ENCODE measurements at places on chromosomes 4 and X.

GRCh38 chrX:3563451-3563850 is 150.0 kb downstream of the PRKX start:
- DNase-seq: no peak

- no peak for DNase-seq
These were observed 184.5 kb downstream of the SPRY1 start for GRCh38 chr4:123580981-123581664.

- no peak for DNase-seq
These were observed 119.7 kb downstream of the CHRNA9 start for GRCh38 chr4:40454816-40455215.

GRCh38 chr4:152408514-152409327 is 127.2 kb downstream of the FBXW7 start:
- peak; percentile 64 for DNase-seq

DNA sequence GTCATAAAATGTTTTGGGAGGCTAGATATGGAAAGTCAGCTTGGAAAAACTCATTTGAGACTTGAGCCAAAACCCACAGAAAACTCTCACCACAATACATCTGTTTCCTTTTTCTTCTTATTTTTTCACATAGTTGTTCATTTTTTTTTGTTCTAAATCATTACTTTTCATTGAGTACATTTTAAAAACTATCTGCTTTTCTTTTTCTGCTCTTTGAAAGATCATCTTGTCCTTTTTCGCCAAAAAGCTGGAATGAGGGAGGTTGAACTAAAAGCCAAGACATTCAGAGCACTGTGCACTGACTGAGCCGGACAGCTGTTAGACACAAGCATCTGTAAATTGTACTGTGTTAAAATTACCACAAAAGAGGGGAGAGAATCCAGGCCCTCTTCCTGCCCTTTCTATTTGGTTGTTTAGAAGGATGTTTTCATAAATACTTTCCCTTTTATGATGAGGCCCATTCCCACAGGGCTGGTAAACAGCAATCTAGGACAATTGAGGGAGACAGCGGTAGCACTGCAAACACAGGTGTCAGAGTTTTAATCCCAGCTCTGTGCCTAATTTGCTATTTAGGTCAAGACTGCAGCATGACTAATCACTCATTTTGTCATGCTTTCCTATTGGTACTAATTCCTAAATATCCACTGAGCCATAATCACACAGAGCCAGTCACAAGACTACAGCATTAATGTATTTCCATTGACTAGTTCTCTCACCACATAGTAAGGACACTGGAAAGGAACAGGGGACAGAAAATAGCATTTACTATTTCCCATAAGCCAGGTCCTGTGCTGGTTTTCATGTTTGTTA is 7.3 kb upstream of the RNF150 start:
- DNase-seq: no peak

DNA sequence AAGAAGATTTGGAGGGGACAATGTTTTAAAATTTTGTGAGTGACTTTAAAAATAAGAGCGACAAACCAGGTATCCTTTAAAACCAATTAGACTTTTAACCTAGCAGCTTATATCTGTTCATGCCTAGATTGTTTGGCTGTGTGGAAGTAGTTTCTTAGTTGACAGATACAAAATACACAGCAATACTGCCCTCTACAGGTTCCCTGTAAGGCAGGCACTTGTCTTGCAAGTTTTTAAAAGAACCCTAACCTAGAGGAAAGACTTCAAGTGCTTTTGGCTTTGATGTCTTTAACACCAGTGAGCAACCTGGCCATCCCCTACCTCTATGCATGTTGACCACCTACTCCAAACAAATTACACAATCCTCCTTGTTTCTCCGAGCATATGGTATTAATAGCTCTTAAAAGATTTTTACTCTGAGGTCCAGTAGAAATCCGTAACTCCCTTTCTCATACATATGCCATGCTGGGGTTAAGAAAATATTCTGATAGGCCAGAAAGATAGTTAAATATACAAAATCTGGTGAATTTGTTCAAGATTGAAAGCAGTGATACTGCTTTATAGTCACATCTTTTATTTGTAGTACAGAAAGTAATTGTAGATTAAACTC is 273.0 kb downstream of the ARHGAP24 start:
- DNase-seq: peak; percentile 82

- no peak for DNase-seq
These were observed 64.0 kb downstream of the ADRA2C start for GRCh38 chr4:3829956-3830773.

- DNase-seq: no peak
These were observed 1074.1 kb upstream of the SLIT2 start for GRCh38 chr4:19177616-19178015.

GRCh38 chr4:87622303-87622702 is 14.0 kb downstream of the DSPP start:
- no peak for DNase-seq

GRCh38 chrX:111830571-111830970 is 45.4 kb upstream of the TRPC5OS start:
- DNase-seq: no peak

- DNase-seq: peak; percentile 2
These were observed 359.5 kb upstream of the FGF16 start for GRCh38 chrX:77087529-77088169.

GRCh38 chr4:38082021-38082420 is 121.8 kb downstream of the PTTG2 start:
- no peak for DNase-seq

GRCh38 chr4:78618436-78618835 is 66.9 kb downstream of the ANXA3 start:
- no peak for DNase-seq

GRCh38 chr4:114698231-114698630 is 99.6 kb downstream of the UGT8 start:
- DNase-seq: no peak

DNA sequence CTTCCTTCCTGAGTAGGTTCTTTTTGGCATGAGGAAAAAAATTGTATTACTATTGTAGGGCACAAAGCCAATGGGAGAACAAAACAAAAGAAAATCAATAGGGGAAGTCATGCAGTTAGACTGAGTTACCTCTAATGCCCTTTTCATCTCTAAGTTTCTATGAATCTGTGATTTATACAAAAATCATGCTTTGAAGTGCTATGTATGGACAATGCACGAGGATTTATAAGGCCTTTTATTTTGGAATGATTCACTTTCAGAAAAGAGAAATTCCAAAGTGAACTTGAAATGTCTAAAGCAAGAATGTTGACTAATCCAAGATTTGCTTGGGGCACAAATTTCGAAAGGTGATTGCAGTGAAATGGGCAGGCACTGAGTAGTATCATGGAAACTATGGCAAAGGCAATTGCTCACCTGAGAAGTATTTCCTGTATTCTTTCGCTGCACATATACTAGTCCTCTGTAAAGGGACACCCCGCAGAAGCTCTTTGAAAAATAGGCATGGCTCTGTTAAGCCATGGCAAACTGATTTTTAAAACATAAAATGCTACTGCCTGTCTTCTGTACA is 52.8 kb downstream of the ADGRG4 start:
- no peak for DNase-seq

- no peak for DNase-seq
These were observed 831.3 kb downstream of the NLGN4X start for GRCh38 chrX:5397409-5397808.

DNA sequence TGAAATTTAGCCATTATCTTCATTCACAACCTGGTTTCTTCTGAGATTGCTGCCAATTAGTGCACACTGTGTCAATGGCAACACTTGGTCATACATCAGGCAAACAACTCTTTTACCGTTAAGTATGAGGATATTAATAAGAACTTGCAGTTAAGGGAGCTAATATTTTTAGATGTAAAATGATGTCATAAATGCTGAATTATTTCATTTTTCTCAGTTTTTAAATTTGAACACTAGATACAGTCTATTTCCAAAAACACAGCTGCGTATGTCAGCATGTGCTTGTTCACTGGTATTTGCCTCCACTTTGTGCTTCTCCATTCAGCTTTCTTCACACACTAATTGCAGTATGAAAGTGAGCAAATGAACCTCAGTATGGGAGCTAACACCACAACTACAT is 1.6 kb downstream of the KLHL13 start:
- DNase-seq: no peak

- no peak for DNase-seq
These were observed 132.1 kb upstream of the SLC4A4 start for GRCh38 chr4:71206763-71207162.

GRCh38 chr4:73740353-73740778 is at the start of gene CXCL8:
CXCL8 (plus strand) TSS chr4:73740569; CDS start chr4:73740659, 90 bp downstream.
- DNase-seq: peak; percentile 64

Data from SK-MEL-5 (cell line).